Stimulated activated CD8-positive, alpha-beta memory T cell treated with anti-CD3 and anti-CD28 coated beads, Interleukin-7, amount 100 ng/mL, for 24 hours (primary cell): ENCODE measurements at places on chromosomes 13 and 19.

DNA sequence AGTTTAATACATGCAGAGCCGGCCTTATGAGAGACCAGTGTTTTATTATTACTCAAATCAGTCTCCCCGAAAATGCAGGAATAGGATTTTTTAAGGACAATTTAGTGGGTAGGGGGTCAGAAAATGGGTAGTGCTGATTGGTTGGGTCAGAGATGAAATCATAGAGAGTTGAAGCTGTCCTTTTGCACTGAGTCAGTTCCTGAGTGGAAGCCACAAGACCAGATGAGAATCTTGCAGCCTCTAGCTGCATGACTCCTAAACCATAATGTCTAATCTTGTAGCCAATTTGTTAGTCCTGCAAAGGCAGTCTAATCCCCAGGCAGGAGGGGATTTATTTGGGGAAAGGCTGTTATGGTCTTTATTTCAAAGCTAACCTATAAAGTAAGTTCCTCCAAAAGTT is 1163.9 kb downstream of the DIAPH3 start:
- no peak for DNase-seq

DNA sequence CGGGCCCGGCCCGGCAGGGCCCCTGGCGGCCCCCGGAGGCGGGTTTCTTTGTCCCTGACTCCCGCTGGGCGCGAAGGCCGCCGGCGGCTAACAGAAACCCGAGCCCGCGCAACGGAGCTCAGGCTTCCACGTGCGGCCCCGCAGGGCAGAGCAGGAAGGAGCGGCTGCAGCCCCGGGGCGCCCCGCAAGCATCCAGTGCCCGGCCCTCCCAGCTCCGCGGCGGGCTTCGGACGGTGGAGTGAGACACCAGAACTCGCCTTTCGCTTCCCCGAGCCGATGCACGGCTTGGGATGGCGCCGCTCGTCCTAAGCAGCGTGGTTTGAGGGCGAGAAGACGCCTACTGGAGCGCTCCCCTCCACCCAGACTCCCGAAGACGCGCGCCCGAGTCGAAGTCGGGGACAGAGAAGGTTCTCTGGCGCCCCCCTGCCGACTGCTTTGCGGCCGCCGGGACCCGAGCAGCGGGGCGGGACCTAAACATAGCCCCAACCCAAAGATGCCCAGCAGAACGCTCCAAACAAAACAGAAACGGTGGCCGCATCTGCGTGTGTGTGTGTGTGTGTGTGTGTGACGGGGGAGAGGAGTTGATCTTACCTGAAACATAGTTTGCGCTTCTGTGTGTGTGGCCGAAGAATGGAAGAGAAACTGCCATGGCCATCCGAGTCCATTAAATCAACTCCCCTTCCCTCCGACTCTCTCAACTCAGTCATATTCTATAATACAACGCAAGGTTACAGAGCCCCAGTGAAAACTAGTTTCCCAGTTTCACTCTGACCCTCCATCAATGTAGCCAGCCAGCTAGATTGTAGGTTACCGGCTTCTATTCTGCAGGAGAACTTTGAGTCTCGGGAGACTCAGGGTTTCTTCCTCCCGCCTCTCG is 629 bp upstream of the FGF9 start:
- no peak for DNase-seq

GRCh38 chr19:21410166-21410565 is 13.2 kb downstream of the ZNF493 start:
- DNase-seq: no peak

DNA sequence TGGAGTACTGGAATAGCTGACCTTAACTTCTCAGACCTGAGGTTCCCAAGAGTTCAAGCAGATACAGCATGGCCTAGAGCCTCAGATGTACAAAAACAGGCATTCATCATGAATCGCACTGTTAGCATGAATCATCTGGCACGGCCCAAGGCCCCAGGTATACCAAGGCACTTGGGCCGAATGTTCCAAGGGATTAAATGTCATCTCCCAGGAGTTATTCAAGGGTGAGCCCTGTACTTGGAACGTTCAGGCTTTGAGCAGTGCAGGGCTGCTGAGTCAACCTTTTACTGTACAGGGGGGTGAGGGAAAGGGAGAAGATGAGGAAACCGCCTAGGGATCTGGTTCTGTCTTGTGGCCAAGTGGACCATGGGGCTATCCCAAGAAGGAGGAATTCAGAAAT is 6.3 kb downstream of the KLK3 start:
- DNase-seq: no peak

- DNase-seq: no peak
Observed at GRCh38 chr13:111344471-111345191, 24.2 kb downstream of the TEX29 start.

DNA sequence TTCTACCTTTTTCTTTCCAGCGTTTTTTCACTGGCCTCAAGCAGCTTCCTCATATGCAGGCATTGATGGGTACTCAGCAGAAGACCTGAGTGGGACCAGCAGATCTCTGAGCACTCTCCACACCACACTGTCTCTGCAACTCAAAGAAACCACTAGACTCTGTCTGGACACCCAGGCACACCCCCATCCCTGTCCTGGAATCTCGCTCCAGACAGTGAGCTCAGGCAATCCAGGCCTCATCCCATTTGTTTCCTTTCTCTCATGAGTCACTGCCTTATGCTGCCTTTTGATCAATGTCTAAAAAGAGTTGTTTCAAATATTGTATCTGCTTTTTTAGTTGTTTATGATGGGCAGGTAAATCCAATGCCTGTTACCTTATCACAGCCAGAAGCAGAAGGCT is 19.7 kb upstream of the POP4 start:
- no peak for DNase-seq

DNA sequence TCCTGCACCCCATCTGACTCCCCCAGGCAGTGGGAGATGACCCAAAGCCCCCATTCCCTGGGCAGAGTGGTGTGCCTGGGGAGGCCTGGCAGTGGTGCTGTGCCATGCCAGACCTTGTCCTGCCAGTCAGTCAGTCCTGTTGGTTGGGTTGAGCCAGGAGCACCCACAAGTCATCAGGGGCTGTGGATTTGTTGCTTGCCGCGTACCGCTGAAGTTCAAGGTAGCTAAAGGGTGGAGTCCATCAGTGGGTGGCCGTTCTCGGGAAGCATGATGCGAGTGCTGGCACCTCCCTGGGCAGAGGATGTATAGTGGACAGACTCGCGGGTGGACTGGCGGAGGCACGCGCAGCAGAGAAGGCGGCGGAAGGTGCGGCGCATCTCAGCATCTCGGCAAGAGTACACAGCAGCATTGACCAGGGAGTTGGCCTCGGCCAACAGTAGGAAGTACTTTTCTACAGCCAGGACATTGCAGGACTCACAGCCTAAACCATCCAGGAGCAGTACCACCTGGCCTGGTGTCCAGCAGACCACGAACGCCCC is 3.9 kb downstream of the LPAR2 start:
- no peak for DNase-seq

GRCh38 chr19:41064974-41065569 is 23.2 kb upstream of the CYP2A13 start:
- no peak for DNase-seq

GRCh38 chr13:32316028-32316339 is 676 bp downstream of the BRCA2 start:
- DNase-seq: no peak

GRCh38 chr13:107865318-107865575 is 350.1 kb downstream of the LIG4 start:
- no peak for DNase-seq

DNA sequence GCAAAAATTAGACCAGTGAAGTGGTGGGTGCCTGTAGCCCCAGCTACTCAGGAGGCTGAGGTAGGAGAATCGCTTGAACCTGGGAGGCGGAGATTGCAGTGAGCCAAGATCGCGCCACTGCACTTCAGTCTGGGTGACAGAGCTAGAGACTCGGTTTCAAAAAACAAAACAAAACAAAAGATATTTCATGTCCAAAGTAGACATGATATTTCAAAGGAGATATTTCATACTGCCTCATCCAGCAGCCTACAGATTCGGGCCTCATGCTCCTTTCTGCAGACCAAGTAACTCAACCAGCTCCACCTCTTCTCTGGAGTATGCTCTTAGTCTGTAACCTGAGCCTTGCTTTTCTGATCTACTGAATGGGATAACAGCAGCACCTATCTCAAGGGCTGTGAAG is 15.0 kb downstream of the ZC3H4 start:
- DNase-seq: no peak

DNA sequence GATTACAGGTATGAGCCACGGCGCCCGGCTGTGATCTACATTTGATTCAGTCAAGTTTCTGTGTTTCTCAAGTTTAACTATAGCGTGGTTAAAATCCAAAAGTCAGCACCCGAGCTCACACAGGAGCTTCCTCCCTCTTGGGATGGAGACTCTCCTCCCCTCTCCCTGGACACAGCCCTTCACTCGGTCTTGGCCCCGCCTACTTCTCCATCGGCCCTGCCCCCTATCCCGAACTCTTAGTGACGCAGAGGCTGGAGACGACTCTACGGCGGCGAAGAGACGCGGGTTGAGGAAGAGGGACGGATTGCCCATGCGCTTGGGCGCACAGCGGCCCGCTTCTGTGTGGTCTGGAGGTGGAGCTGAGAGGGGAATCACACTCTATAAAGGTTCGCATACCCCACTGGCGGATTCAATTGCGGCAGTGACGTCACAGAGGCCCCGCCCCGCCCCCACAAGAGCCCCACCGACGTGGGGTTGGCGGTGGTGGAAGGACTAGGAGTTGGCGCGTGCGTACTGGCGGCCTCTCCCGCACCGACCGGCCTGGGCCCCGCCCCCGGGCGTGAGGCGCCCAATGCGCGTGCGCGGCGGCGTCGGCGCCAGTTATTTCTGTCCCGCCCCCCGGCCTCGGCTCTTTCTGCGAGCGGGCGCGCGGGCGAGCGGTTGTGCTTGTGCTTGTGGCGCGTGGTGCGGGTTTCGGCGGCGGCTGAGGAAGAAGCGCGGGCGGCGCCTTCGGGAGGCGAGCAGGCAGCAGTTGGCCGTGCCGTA is at the start of gene TRIM28:
Gene TRIM28, plus strand, starts transcription at position 239 of the 765 bp plus-strand sequence. CDS start 694 bp downstream, outside the sequence.
- DNase-seq: peak; percentile 100

DNA sequence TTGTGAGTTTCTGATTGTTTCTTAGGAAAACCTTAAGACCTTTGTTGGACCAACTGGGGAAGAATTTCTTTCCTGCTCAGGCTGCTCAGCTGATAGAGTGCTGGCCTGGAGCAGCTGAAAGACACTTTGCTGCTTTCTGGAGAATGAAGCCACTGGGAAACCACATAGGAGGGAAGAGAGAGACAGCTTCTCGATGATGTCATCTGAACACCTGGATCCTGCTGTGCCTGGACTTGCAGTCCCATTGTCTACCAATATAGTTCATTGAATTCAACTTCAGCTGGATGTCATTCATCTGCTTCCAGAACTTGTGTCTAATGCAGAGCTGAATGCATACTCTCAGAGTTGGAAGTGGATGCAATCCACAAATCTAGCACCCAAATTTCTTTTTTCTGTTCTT is 34.3 kb upstream of the TSHZ3 start:
- DNase-seq: no peak

- DNase-seq: no peak
Observed at GRCh38 chr19:15623711-15624318, 8.8 kb downstream of the CYP4F8 start.

GRCh38 chr13:89828506-89828905 is 1519.0 kb upstream of the MIR17HG start:
- DNase-seq: no peak

DNA sequence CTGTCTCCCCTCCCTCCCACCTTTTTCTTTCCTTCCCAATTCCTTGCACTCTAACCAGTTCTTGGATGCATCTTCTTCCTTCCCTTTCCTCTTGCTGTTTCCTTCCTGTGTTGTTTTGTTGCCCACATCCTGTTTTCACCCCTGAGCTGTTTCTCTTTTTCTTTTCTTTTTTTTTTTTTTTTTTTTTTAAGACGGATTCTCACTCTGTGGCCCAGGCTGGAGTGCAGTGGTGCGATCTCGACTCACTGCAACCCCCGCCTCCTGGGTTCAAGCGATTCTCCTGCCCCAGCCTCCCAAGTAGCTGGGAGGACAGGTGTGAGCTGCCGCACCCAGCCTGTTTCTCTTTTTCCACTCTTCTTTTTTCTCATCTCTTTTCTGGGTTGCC is 6.9 kb downstream of the MYADM start:
- DNase-seq: no peak

DNA sequence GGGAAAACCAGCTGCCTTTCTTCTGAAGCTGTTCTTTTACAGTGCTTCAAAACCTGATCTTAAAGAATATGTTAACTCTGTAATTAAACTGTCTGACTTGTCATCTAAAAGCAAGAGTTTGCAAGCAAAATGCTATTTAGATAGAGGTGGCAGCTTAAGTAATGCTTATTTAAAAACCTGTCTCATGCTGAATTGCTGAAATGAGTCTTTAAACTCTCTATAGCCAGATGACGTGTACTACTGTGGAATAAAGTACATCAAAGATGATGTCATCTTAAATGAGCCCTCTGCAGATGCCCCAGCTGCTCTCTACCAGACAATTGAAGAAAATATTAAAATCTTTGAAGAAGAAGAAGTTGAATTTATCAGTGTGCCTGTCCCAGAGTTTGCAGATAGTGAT is 22.9 kb downstream of the ITM2B start:
- DNase-seq: no peak

DNA sequence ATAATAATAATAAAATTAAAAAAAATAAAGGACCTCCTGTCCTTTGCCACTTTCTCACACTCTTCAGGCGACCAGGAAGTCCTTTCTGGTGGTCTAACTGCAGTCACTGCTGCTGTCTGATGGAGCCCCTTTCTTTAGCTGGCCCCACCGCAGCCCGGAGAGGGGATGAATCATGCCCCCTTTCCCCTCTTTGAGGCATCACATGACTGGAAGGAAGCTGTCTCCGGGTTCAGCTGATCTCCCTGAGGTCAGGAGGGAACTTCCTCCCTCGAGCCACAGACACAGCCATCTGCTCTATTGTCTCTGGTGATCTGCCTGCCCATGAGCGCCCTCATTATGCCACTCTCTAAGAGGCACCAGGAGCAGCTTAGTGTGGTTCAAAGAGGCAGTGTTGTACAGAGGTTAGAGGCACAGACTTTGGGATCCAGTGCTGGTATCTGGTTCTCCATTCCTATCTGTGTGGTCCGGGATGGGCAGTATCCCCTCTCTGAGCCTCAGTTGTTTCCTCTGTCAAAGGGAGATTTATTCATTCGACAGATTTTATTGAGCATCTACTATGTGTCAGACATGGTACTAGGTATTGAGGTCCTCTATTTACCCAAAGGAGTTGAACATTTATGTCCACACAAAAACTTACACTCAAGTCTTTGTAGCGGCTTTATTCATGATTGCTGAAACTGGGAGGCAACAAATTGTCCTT is 30.0 kb downstream of the VAV1 start:
- DNase-seq: peak; percentile 53

- no peak for DNase-seq
Observed at GRCh38 chr13:112828082-112828699, 138.4 kb downstream of the ATP11A start.

- no peak for DNase-seq
Observed at GRCh38 chr13:72570019-72570418, 157.4 kb downstream of the MZT1 start.

DNA sequence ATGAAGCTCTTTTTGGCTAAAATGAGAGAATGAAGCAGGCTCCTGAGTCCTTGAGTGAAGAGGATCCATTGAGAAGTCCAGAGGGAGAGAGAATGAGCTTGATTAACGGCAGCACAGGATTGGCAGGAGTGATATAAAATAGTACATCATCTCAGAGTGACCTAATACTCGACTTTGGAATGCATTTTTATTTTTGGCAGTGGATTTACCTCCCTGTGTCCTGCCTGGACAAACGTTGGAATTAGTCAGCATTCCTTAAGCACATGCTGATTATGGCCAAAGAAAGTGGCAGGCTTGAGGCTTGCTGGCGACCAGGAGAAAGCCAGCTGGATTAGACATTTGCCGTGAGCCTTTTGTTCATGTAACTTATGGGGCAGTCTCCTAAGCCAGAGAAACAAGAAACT is 22.9 kb downstream of the LRCH1 start:
- DNase-seq: no peak
